Endodermal cell (in vitro differentiated cells): ENCODE measurements at places on chromosomes 5 and 9.

- no peaks in the 10 kb centered on the region for H3K36me3 ChIP-seq
- H3K4me1 ChIP-seq: no peaks in the 10 kb centered on the region
- DNase-seq: no peak
- no peak overlapping the region for H3K4me3 ChIP-seq
Measured at GRCh38 chr5:60521376-60522291, 178.3 kb downstream of the DEPDC1B start.

DNA sequence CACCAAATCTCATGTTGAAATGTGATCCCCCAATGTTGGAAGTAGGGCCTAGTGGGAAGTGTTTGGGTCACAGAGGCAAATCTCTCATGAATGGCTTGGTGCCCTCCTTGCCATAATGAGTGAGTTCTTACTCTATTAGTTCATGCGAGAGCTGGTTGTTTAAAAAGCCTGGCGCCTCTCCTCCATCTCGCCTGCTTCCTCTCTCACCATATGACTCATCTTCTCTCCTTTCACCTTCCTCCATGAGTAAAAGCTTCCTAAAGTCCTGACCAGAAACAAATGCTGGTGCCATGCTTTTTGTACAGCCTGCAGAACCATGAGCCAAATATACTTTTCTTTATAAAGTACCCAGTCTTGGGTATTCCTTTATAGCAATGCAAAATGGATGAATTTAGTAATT, 20.9 kb upstream of the ARHGAP26 start:
- DNase-seq: no peak
- no peaks in the 10 kb centered on the region for H3K27me3 ChIP-seq
- H3K4me1 ChIP-seq: no peaks in the 10 kb centered on the region

DNA sequence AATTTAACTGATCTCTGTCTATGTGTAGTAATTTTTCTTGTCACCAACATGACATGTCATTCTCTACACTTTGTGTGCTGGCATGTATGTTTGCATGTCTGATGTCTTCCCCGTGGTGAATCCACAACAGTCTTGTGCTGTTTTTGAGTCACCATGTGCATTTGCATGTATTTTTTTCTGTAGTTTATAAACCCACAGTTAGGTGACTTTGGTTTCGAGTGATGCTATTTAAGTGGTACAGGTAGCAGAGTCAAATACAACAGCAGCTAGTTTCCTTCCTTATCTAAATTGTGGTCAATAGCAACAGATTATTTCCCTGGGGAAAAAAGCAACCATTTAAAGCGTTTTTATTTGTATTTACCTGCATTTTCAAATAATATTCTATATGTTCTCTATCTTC, 89.9 kb upstream of the FSD1L start:
- no peak overlapping the region for H3K27ac ChIP-seq
- H3K4me3 ChIP-seq: no peak overlapping the region
- H3K36me3 ChIP-seq: peaks cover 35% of the 10 kb centered on the region

DNA sequence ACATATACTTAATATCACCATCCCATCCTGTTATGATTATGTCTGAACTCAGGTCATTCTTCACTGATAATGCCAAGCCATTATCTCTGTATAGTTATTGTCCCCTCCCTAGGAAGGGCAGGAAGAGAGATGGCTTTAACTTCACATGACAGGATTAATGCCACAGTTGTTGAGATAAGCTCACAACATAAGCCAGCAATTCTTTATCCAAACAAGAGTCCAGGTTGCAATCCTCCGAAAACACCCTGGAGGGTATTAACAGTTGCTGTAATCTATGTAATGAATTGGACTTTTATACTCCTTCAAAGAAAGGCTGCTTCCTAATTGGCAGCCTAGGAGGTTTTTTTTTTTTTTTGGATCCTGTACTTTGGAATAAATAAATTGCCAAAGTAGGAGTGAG, 779.4 kb downstream of the SEMA5A start:
- no peaks in the 10 kb centered on the region for H3K36me3 ChIP-seq
- no peak overlapping the region for H3K27ac ChIP-seq
- no peak for DNase-seq
- H3K4me3 ChIP-seq: no peak overlapping the region

GRCh38 chr5:159403906-159404681, 73.8 kb upstream of the IL12B start:
- no peaks in the 10 kb centered on the region for H3K36me3 ChIP-seq
- H3K4me3 ChIP-seq: no peak overlapping the region
- H3K4me1 ChIP-seq: no peaks in the 10 kb centered on the region
- no peaks in the 10 kb centered on the region for H3K27me3 ChIP-seq
- H3K27ac ChIP-seq: no peak overlapping the region

DNA sequence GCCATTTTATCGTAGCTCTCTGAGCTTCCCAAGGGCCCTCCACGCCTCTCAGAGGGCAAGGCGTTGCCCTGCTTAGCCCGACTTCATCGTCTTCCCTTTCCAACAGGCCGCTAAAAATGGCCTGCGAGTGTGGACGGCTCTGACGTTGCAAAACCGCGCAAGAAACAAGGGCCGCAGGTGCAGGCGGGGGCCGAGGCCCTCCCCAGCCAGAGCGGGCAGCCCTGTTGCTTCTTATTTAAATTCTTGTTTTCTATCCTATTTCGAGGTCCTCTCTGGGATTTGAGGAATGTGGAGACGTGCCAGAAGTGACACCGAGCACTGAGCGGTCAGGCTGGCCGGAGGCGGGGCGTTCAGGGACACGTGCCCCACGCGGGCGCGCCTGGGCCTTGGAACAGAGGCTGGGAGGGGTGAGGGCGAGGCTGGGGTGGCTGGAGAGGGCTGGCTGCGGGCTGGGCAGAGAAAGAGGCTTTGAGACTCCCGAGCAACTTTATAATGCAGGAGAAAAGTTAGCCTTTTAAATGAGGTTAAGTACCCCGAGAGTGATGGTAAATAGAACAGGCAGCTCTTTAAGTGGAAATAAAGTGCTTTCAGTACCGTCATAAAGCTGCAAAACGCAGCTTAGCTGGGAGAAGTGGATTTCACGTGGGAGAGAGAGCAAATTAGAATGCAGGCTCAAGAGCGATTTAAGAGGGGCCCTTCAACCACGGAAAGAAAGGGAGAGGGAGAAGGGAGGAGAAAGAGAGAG, 243.6 kb downstream of the AUH start:
- no peak overlapping the region for H3K27ac ChIP-seq
- peak; percentile 75 for DNase-seq
- no peak overlapping the region for H3K4me3 ChIP-seq
- no peaks in the 10 kb centered on the region for H3K4me1 ChIP-seq
- no peaks in the 10 kb centered on the region for H3K27me3 ChIP-seq

DNA sequence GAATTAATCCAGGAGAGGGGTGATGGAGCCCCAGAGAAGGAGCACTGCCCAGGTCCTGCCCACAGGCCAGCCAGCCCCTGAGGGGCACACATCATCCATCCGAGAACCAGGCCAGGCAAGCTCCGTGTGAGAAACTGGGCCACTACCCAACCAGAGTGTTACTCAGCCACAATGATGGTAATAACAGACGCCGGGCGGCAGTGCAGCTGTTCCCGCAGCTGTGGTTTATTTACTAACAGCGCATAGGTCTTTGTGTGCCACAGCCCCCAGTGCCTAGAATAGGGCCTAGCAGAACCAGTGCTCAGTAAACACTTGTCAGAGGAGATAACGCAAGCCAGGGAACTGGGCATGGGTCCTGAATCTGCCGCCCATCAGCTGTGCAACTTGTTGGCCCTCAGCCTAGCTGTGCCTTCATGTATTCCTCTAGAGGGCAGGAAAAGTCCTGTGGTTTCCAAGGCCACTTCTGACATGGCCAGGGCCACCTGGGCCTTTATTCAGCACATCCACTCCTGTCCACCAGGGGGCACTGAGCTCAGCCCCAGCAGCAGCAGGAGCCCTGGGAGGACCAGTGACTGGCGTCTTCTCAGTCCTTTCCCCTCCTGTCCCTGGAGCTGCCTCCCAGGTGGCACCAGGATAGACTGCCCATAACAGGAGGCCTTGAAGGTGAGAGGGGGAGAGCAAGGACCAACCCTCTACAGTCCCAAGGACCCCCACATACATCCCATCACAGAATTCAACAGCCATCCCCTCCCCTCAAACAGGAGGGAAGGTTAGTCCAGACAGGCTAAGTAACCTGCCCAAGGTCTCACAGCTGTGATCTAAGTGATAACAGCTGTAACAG, 2.1 kb downstream of the MXD3 start:
- H3K4me1 ChIP-seq: peaks cover 3% of the 10 kb centered on the region
- H3K36me3 ChIP-seq: peaks cover 30% of the 10 kb centered on the region
- DNase-seq: peak; percentile 96
